ENCODE measurements at places on chromosomes 2 and 18.
A peak's percentile ranks its signal among the peaks of the same experiment; 100 is the strongest.

GRCh38 chr2:39696101-39696553 is 30.4 kb downstream of the TMEM178A start:
- DNase-seq, result peak; percentile 89

GRCh38 chr2:141029428-141030078 is 1101.3 kb downstream of the LRP1B start:
- DNase-seq, result no peak

DNA sequence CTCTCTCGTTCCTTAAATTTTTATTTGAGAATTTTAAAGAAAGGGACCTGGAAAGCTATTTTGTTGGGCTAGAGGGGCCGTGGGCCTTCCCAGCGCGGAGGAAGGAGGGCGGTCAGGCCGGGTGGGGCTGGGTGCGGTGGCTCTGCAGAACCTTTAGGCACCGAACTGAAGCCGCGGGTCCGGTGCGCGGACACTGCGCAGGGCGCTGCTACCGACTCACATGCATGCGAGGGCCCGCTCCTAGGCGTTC is 1.6 kb upstream of the TWIST2 start:
- DNase-seq, result no peak

- no peak for DNase-seq
Observed at GRCh38 chr2:239245107-239245506, 155.7 kb downstream of the HDAC4 start.

- DNase-seq, result peak; percentile 3
Observed at GRCh38 chr18:56999823-57000222, 147.1 kb upstream of the BOD1L2 start.

DNA sequence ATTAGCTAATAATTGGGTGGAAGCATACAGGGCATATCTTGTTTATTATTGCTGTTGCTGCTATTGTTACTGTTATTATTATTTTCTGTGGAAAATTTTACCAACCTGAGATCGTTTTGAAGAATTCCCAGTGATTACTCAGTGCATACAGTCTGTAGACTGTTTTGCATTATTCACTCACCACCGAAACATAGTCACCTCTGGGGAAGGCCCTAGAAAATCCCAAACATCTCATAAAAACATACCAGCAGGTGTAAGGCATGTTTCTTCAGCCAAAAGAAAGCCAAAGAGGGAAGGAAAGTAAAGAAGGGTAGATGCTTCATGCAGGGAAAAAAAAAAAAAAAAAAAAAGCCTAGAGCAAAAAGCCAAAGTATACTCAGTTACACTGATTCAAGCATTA is 647.7 kb downstream of the BCL11A start:
- no peak for DNase-seq

GRCh38 chr2:182792441-182792840 is 74.0 kb downstream of the FRZB start:
- no peak for DNase-seq

- no peak for DNase-seq
Observed at GRCh38 chr18:39942702-39943101, 2012.3 kb upstream of the PIK3C3 start.

GRCh38 chr2:194826241-194826640 is 830.8 kb upstream of the SLC39A10 start:
- no peak for DNase-seq

DNA sequence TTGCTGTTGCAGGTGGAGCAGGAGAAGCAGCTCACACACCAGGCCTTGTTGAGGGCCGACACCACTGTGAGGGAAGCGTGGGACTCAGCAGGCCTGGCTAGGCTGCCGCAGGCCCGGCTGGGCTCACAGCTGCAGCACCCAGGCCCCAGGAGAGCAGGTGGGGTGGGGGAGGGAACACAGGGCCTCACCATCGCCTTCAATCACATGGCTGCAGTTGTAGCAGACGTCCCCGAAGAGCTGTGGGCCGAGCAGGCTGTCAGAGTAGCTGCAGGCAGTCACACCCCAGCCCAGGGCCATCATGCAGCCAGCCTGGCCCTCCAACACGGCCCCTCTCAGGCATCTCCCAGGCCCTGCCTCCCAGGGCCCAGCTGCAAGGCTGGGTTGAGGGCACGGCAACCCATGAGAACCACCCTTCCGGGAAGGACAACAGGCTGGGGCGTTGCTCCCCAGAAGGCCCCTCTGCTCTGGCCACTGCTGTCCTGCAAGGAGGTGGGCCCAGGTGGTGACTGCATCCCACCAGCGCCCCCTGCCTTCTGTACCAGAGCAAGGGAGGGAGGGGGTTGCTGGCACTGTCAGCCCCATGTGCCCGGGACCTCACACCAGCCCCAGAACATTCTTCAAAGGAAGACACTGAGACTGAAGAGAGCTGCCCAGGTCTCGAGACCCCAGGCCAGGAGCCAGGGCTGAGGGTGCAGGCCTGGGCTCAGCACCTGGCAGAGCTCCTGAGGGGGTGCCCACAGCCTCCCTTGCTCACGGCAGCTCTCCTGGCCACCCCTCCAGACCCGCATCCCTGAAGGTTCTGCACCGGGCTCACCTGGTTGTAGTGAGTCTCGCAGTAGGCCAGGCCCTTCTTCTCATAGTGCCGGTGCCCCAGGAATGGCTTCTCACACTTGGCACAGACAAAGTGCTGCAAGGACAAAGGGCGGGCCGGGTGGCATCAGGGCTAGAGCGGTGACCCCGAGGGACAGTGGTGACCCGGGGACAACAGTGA is 5.6 kb upstream of the GPR17 start:
- no peak for DNase-seq

DNA sequence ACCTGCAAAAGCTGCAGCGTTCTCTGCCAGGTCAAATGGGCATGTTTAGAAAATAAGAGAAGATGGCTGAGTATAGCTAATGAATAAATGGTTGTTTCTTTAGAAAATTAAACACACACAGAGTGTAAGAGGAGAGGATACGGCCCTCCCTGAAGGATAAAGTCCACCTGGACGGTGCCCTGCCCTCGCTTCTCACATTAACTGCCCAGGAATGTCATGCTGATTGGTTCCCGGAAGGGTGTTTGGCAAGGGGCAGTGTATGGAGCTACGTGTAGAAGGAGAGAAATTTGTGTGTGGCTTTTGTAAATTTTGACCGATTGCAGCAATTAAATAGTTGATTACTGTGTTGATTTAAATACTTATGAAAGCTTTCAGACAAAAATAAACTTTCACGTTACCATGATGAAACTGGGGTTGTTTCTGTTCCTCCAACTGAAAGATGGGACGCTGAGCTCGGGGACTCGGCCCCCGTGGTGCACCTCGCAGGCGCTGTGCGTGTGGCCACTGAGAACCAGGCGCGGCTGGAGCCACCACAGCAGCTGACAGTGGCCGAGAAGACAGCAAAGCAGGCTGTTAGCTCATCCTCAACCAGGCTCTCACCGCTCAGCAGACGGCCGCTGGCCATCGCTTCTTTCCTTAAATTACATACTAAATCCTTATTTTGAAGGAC is 22.7 kb downstream of the MPPE1 start:
- no peak for DNase-seq

DNA sequence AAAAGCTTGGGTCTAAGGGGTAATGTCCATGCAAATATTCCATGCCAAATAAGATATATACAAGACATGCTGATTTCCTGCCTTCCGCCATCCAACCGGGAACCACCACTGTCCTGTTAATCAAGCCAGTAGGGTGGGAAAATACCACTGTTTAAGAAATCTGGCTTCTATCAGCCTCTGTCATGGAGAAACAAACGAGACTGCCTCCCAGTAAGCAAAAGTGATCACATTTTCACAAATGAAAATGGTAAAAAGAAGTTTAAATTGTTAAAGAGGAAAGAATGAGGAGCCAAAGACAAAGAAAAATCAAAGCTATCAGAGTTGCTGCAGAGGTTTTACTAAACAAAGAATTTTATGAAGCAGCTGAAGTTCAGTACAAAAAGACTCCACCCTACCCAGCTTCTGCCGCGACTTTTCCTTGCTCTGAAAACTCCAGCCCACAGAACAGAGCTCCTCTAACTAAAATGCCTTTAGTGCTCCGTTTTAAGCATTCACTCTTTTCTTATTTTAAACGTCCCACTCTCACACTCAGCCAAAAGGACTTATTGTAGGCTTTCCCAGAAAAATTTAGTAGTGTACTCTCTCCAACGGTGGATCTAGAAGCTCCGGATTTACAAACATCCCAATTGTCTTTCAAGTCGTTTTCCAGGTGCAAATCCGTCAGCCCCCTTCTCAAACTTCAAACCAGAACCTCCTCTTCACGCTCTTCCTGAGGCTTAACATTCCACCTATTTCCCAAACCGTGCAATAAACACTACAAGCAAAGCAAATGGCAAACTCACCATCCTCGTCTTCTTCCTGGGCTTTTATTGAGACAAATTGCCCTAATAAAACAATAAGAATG is 613 bp downstream of the COL5A2 start:
- DNase-seq, result peak; percentile 81

DNA sequence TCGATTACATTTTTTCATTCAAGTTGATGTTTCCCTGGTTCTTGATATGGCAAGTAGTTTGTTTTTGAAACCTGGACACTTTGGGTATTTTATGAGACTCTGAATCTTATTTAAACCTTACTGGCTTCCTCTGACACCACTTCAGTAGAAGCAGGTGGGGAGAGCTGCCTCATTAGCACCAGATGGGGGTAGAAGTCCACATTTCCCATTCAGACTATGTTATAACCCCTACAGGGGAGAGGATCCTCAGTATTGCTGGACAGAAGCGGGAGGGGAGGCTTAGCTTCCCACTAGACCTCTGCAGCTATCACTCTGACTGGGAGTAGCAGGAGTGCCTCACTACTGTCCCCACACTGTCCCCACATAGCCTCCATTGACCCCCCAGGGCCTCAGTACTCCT is 145.3 kb upstream of the SLC35G4 start:
- DNase-seq, result no peak

GRCh38 chr18:40215979-40216378 is 1739.1 kb upstream of the PIK3C3 start:
- peak; percentile 2 for DNase-seq

DNA sequence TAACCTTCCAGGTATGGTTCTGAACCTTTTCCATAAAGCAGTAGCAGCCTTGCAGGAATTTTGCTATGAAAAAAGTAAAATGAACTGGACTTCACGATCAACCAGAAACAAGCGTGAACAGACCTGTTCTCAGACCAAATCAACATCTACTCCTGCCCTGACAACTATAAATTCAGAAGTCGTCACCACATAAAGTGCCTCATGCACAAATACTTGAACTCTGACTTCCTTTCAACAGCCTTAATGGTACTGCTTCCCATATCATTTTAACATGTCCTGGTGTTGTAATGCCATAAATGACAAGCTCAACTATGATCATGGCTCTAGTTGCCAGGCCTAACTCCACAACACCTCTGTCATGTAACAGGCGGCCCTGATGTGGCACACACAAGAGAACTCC is 262.4 kb downstream of the MTX2 start:
- no peak for DNase-seq

GRCh38 chr2:14626873-14627272 is 5.6 kb upstream of the LRATD1 start:
- no peak for DNase-seq

- DNase-seq, result no peak
Observed at GRCh38 chr18:26711756-26712155, 153.8 kb downstream of the AQP4 start.

GRCh38 chr2:236517251-236518031 is 52.2 kb upstream of the ACKR3 start:
- DNase-seq, result no peak

- no peak for DNase-seq
Observed at GRCh38 chr2:110900191-110900590, 167.8 kb downstream of the ACOXL start.

DNA sequence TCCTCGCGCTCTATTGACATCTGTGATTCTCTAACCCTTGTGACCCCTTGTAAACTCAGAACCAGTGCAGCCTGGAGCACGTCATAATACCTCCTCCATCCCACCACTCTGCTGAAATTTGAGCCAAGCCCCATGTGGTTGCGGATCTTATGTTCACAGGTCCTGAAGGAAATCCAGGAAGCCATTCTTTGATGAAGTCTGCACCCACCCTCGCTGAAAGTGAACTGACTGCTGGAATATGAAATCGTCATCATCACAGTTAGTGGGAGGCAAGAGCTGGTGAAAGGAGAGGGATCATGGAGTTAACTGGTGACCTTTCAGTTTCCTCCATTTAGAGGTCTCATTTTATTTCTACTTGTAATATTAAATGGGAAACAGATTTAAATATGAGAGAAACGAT is 21.6 kb downstream of the ZEB2 start:
- DNase-seq, result no peak

GRCh38 chr2:183532514-183532913 is 408.3 kb downstream of the NUP35 start:
- DNase-seq, result no peak

DNA sequence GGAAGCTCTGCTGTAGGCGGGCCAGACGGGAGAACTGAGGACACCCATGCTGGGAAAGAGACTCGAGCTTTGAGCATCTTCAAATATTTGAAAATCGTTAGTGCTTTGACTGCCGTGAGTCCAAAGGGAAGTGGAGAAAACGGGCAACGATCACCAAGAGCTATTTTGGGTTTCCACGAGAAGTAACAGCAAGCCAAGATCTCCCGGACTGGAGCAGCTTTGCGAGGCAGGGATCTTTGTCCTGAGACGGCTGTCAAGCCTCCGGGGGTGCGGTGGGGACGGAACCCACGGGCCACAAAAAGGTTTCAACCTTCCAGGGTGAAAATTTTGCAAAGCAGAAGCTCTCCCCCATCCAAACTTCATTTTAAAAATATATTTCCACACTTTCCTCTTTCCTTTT is 195.8 kb downstream of the NDUFA10 start:
- no peak for DNase-seq

DNA sequence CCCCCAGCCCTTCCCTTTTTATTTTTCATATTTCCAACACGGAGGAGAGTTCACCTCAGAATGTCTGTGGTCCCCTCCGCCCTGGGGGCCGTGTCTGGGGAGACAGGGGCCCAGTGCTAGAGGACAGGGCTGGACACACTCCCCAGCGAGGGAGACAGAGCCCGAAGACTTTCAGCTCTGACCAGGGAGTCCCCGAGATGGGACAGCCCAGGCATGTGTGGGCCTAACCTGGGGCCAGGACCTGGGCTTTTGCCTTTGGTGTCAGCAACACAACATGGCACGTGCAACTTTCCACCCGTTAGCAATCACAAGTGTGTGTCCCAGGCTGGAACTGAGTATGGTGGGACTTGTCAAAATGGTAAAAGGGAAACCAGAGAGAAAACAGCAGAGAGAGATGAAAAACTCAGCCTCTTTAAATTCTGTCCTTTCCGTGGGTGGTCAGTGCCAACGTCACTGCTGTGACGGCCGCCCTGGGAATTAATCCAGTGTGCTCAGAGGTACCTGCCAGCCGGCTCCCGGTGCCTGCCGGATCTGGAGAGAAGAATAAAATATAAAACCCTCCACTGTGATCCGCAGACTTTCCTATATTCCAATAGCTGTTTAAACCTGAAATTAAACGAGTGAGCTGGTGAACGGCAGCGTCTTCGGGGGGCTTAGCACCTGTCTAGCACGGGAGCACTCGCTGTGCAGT is 245.8 kb downstream of the EIPR1 start:
- no peak for DNase-seq

All from AG10803 (cell line).